ENCODE measurements at places on chromosomes 5 and 9.

GRCh38 chr5:177362610-177363507 is 5.1 kb downstream of the RGS14 start:
- peak; percentile 40 for DNase-seq

DNA sequence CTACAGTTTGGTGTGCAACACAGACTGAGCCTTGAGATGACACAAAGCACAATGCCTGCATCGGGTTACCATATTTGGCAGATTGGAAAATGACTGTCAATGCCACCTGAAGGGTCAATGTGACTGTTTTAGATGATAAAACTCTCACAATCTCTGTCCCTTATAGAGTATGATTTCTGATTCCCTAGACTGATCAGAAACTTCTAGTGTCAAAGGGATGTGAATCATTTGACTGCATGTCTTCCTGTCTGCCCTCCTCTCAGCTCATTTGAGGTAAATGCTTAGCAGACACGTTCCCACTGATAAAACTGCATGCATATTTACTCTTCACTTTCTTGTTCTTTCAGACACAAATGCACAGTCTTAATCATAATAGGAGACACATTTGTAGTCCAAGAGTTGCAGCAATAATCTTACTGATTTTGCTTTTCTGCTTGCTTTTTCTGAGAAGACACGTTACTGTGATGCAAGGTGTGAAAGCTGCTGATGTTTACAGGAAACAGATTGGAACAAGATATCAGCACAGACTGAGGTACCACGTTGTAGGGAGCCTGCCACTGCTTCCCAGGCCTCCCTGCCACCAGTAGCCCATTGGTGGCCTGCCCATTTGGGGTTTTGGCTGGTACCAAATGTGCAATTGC is 77.8 kb downstream of the GCNT4 start:
- DNase-seq, result no peak

- DNase-seq, result no peak
Observed at GRCh38 chr5:80239680-80240367, 16.0 kb downstream of the SERINC5 start.

GRCh38 chr9:87528969-87529368 is 31.3 kb downstream of the DAPK1 start:
- no peak for DNase-seq

- DNase-seq, result no peak
Observed at GRCh38 chr5:67297376-67297775, 100.8 kb upstream of the CD180 start.

GRCh38 chr5:150122536-150123481 is 32.8 kb downstream of the PDGFRB start:
- no peak for DNase-seq

DNA sequence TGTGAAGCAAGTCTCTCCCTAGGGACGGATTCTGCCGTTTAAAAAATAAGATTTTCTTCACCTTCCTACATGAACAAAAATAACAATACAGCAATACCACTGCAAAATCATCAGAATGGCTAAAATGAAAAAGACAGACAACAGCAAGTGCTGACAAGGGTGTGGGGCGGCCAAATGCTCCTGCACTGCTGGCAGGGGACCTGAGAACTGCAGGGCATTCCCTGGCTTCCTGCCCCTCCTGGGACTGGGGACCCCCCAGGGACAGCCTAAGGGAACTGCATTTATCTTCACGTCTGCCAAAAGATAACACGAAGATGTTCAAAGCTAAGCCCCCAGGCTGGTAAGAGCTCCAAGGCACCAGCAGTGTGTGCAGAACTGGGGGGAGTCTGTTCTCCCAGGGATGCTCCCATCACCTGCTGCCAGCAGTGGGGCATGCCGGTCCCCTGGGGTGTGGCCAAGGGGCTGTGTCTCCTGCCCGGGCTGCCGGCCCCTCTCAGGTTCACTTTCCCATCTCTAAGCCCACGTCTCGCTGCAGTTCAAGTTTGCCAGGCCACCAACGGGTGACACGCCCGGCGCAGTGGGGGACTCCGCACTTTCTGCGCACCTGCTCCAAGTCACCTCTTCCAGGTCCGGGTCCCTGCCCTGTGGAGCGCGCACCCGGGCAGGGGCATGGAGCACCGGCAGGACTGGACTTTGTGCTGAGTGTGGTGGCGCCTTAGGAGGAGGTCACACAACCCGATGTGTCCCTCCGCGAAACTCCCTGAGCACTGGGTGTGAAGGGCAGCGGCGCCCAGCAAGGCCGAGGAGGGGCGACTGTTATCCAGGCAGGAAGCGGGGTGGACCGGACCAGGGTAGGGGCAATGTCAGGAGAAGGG is 4.5 kb upstream of the EGFL7 start:
- no peak for DNase-seq

- no peak for DNase-seq
Observed at GRCh38 chr5:125558466-125558865, 812.0 kb upstream of the ZNF608 start.

DNA sequence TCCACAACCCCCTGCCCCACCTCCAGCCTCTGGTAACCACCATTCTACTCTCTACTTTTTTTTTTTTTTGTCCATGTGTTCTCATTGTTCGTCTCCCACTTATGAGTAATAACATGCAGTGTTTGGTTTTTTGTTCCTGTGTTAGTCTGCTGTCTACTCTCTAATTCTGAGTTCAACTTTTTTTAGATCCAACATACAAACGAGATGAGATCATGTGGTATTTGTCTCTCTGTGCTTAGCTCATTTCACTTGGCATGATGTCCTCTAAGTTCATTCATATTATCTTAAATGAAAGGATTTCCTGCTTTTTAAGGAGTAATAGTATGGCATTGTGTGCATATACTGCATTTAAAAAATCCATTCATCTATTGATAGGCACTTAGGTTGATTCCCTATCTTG is 130.9 kb downstream of the NMUR2 start:
- DNase-seq, result no peak

- no peak for DNase-seq
Observed at GRCh38 chr5:138038826-138039225, 5.9 kb upstream of the FAM13B start.

- DNase-seq, result no peak
Observed at GRCh38 chr9:134344068-134344799, 18.0 kb downstream of the RXRA start.

DNA sequence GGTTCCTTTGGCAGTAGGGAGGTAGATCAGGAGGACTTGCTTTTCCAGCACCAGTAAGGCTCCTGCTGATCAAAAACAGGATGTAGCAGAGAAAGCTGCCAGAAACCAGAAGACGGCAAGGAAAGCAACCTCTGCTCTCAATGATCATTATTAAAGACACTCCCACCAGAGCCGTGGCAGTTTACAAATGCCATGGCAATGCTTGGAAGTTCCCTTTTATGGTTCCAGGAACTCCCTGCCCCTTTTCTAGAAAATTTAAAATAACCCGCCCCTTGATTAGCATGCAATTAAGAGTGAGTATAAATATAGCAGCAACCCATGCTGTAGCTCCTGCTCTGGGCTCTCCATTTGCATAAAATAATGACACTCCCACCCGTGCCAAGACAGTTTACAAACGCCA is 16.1 kb downstream of the EQTN start:
- DNase-seq, result no peak

DNA sequence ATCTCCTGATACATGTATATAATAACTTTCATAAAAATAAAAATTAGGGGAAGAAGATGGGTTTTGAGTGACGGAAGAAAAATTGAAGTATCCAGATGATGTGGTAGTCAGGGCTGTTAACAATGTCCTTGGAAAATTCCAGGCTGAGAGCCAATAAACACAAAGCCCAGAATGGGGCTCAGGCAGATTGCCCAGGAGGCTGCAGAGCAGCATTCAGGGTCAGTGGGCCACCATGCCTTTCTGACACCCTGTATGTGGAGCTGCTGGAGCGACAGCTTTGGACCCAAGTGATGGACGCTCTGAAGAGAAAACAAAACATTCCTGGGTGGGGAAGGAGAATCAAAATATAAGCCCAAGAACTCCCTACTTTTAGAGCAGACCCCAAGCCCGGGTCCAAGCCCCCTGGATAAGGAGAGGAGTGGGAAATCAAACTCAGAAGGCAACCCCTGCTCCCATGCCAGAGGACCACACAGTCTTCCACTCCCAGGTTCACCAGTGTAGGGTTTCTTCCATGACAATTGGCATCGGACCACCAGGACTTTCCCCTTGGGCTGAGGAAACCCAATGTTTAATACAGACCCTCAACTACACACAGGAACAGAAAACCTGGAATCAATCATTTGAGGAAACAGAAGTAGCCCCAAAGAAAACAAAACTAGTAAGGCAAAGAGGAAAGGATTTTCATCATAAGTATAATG is 45.7 kb upstream of the SPATA31C2 start:
- DNase-seq, result no peak

DNA sequence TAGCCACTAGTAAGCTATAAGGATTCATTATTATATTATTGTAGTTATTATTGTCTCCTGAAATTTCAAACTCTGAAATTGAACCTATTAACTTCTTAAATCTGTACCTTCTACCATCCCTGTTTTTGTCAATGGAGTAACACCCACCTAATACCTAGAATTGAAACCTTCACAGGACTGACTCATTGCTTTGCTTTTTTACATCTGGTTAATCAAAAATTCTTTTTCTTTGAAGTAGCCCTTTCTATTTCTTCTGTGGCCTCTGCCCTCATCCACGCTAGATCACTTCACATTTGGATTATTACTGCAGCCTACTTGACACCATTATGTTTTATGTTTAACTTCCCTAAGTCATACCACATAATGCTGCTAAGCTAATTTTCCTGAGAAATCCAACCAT is 35.6 kb downstream of the RBM27 start:
- no peak for DNase-seq
